ENCODE measurements at places on chromosomes 6 and 20. TPM values are rescaled to one million over a fixed set of nuclear protein-coding genes. Genes with fewer than 3 reads are reported as not detected.

PDYN gene
- not detected for total RNA-seq

DNA sequence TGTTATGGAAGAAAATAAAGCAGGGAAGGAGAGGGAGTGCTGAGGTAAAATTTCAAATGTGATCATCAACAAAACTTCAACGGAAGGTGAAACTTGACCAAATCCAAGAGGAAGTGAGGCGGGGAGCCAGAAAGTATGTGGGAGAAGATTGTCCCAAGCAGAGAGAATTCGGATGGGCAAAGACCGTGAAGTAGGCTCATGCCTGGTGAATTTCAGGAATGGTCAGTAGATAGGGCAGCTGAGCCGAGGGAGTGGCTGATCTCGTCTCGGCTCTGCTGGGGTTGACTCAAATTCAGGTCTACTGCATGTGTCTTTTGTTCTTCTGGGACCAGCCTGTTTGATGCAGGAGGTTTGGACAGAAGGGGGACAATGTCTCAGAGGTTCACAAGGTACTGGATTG is 7.0 kb upstream of the CSNK2A1 start:
- DNase-seq: no peak

DNA sequence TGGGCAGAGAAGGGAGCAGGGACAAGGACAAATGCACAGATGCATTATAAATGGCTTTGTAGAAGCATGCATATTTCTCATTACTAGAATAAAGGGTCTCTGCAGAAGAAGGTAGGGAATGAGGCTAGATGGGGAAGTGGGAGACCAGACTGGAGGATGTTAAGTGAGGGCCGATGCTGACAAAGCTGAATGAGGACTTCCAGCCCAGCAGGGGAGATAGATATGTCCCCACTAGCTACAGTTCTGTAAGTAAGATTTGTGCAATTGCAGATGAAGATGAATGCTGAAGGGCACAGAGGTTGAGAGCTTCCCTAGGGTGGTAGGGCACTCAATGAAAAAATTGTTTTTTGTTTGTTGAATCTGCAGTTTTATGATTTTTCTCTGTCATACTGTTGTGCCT is 16.9 kb downstream of the ADGRG6 start:
- DNase-seq: no peak

DNA sequence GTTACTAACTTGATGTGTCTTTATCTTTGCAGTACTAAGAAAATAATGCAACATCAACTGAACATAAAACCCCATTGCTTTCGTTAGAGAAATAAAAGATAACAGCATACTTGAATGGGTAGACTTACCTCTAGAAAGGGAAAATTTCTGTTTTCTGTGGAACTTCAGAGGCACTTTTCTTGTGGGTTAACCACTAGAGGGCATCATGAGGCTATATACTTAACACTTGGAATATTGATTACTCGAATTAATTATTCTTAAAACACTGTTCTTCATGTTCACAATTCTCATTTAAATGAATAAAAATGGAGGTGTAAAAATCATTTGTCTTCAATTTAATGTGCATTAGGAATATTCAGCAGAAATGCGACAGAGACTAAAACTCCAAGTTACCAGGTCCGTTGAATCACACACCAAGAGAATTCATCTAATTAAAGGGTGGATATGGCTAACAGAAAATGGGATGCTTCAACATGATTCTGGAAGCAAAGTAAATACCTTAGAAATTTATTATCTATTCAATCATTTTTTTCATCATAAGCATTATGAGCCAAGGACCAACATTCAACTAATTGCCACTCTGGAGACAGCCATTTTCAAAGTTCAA is 330.8 kb upstream of the PREP start:
- no peak for DNase-seq

- DNase-seq: no peak
These were observed 57.8 kb upstream of the KLHL31 start for GRCh38 chr6:53723331-53723730.

THBS2 gene
- total RNA-seq: not detected

MAK gene
- 0.05 TPM for total RNA-seq

GGTLC1 gene
- total RNA-seq: not detected

GPLD1 gene
- total RNA-seq: 0.34 TPM

- no peak for DNase-seq
These were observed 2.0 kb downstream of the NEDD9 start for GRCh38 chr6:11230158-11231107.

DNA sequence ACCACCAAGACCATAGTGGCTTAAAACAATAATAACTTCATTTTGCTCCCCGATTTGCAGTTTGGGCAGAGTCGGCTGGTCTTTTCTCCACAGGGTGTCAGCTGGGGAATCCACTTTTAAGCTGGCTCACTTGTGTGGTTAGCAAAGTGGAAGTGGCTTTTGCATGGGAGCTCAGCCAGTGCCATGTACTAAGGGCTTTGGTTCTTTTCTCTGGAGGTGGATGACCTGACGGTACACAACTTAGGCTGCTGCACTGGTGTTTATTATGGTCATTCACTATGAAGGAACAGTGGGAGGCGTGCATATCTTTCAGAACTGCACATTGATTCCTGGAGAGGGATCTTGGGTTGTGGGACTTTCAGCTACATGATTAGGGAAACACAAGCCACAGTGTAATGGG is 141.0 kb downstream of the OR2B2 start:
- DNase-seq: no peak

SYS1 gene
- total RNA-seq: 28.0 TPM

DNA sequence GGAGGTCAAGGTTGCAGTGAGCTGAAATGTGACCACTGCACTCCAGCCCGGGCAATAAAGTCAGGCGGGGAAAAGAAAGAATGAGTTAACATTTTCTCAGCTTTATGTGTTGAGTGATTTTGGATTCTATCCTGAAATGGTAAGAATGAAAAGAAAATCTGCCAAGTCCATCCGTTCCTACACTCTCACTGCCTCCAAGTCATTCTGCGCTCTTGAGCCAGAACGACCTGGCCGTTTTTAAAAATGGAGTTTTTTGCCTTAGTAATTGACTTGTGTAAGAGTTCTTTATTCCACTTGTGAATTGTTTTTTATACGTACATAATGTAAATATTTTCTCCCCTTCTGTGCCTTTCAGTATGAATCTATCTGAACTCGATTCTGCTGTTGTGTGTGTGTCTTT is 28.7 kb downstream of the DNAJC5 start:
- no peak for DNase-seq

DNA sequence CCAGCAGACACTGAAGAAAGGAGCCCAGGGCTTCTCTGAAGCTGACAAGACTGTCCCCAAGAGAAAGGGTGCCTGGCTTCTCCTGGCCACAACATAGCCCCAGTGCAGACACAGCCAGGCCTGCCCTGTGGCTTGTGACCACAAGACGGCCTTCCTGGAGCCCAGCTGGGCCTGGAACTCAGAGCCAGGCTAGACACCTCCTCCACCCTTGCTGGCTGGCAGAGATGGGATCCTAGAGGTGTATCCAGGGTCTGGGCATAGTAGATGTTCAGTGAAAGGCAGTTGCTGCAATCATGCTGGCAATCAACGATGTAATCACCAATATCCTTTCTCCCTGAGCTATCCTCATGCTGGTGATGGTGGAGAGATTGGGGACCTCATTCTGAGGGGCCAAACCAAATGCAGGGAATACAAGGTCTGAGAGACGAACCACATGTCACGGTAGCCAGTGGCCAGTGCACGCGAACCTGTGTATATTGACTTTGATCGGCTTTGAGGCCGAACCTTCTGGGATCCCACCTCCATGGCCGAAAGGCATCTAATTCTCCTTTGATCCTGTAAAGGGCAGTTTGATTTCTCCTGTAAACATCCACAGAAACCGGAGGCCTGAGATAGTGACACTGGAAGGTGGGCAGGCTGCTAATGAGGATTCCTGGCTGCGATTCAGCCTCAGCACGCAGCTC is 115.2 kb downstream of the PSMB1 start:
- no peak for DNase-seq

WFDC10B gene
- not detected for total RNA-seq

DNA sequence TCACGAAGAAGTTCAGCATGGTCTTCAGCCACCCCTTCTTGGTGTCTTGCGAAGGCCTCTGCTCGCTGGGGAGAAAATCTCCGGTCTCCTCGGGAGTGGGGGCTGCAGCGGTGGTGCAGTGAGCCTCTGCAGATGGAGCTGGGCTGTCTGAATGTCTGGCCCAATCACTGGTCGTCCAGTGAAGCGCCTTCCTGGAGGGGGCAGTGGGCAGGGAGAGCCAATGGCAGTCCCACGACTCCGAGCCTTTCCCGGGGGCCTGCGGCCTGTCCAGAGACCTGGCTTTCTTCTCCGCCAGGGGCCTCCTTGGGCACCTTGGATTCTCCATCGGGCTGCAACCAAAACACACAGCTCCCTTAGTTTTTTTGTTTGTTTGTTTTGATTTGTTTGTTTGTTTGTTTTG is 6.3 kb downstream of the BNIP5 start:
- DNase-seq: no peak

DNA sequence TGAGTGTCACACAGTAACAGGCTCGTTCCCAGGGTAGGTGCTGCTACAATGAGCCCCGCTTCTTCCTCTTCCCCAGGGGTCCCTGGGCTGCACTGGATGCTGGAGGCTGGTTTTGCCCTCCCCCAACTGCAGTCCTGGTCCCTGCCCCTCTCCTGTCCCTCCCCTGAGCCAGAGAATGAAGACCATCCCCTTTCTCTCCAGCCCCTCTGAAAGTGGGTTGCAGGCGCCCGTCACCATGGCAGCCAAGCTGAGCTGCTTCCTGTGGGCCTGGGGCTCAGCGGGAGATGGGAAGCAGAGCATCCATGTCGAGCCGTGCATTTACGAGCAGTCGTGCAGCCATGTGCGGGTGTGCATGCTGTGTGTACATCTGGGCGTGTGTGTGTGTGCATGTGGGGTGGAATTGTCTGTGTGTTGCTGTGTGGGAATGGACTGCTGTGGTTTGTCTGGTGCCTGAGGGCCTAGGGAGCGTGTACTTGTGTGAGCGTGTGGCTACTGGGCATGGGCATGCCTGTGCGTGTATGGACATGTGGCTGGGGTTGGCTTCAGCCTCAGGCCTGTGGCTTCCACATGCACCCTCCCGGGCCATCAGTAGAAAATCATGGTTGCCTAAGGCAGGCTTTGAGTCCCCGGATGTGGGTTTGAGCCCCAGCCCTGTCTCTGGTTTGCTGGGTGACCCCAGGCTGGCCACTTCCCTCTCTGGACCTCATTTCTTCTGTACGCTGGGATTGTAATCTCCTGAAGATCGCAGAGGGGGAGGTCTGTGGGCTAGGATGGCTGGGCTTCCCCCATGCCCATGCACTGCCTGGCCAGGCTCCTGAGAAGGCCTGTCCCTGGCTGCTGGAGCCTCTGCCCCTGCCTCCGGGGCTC is 48.8 kb downstream of the SRC start:
- DNase-seq: no peak

- no peak for DNase-seq
These were observed 1.3 kb upstream of the CNR1 start for GRCh38 chr6:88167352-88167937.

RIMS1 gene
- not detected for total RNA-seq

SLC17A3 gene
- 0.21 TPM for total RNA-seq

DNA sequence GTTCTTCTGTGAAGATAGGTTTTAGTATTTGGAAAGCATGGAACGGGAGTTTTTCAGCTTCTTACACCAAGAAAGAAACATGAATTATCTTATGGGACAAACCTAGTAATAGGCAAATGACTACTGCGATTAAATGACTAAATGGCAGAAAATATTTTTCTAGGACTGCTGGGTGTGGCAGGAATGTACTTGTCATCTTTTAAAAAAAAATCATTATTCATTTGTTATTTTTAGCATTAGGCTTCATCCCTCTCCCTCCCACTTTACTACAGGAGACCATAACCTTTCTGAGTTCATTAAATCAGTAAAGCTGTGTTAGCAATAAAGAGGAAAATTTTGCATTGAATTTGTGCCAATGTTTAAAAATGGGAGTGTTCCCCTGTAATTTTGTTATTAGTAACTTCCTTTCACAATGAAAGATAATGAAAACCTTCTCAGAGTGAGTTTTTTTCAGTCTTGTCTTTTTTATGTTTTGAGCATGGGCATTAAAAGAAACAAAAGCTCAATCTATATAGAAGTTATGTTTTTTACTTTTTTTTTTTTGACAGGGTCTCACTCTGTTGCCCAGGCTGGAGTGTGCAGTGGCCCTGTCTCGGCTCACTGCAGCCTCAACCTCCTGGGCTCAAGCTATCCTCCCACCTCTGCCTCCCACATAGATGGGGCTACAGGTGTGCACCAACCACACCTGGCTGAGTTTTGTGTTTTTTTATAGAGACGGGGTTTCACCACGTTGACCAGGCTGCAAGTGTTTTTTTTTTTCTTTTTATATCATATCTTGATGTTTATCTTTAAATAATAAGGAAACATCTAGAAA is 105.6 kb upstream of the CLDN20 start:
- no peak for DNase-seq

DNA sequence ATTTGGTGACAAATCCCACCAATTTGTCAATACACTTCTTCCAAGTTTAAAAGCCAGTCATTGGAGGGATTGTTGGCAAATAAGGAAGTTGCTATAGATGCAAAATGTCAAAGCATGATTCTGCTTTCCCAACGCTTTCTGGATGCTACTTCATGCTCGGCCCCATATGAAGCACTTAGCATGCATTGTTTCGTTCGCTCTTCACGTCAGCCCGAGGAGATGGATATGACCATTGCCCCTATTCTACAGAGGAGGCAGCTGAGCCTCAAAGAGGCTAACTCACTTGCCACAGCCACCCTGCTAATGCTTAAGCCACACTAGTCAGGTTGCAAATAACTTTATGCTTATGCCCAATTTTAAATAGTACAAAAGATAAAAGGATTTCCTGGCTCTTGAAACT is 2.8 kb upstream of the NXT1 start:
- DNase-seq: no peak

DNA sequence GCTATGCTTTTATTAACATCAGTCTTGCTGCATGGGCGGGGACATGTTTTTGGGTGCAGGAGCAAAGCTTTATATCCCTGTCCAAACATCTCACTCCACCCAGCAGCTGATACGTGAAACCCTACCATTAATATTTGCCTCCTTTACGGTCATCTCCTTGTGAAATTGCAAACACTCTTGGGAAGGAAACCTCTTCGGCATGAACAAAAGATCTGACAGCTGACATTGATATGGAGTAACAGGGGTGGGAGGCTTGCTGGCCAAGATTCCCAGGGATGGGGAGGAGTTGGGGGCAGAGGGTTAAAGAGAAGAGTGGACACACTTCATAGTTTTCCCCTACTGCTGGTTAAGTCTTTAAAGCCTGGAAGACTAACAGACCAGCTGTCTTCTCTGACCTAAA is 22.2 kb upstream of the VEGFA start:
- no peak for DNase-seq

DNA sequence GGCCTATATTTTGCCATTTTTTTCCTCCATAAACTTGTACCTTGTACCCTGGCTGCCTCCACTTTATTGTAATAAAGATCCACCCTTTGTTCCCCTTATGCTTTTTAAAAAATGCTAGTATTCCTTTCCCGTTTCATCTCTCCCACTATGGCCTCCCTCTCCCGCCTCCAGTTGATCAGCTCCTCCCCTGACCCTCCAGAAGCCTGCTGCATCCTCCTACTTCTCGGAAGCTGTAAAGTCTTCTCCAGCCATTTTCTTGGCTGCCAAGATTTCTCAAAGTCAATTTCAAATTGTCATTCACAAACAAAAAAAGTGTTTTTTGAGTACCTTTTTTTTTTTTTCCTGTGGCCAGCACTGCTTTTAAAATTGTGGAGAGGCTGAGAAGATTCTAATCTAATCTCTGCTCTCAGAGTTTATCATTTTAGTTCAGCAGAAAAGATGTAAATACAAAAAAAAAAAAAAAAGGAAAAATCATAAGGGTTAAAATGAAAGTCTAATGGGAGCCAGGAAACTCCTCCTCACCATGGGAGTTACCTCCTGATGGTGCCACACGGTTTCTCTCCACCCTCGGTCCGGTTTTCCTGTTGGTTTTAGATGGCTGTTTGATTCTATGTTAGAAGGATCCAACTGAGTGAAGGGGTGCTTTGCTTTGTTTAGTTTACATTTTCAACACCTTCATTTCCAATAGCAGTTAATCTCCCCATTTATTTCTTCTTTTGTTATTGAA is 103.0 kb upstream of the KCNK16 start:
- no peak for DNase-seq

IL17F gene
- not detected for total RNA-seq

ADGRB3 gene
- total RNA-seq: not detected

Data from activated CD8-positive, alpha-beta T cell treated with anti-CD3 and anti-CD28 coated beads, Interleukin-2, amount 10 ng/mL, durations not matched to agents 7 days and 5 days (primary cell).